ENCODE measurements at places on chromosomes 5 and 9.

DNA sequence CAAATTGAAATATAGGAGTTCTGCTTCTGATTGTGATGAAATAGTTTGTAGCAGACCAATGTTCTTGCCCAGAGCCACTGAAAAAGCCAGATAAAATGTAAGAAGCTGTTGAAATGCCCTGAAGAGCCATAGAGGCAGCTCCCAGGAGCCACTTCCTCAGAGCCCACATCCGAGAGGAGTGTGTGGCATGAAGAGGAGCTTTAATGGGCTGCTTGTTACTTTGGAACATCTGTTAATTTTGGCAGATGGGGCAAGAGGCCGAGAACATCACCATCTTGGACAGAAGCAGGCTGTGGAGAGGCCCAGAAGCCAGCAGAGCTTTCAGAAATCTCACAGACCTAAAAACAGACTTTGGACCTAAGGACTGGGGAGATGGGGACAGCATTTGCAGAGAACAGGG is 370.8 kb downstream of the GADD45G start:
- no peak for DNase-seq

GRCh38 chr9:134348404-134349155 is 22.3 kb downstream of the RXRA start:
- no peak for DNase-seq

DNA sequence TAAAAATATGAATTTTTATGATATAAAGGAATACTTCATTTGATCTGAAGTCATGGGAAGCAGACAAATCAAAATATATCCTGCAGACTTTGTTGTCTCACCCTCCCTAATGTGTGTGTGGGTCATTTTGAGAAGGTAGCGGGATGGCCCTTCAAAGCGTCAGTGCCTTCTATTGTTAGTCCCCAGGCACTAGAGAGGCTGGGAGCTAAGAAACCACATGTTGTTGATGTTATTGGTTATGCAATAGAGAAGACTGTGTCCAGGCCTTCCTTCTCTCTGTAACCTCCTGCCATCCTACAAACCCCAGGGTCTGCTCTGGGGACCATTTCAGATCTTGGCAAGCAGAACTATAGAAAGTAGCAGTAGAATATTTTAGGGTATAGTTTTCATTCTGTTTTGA is 94.7 kb downstream of the NLN start:
- DNase-seq, result no peak

DNA sequence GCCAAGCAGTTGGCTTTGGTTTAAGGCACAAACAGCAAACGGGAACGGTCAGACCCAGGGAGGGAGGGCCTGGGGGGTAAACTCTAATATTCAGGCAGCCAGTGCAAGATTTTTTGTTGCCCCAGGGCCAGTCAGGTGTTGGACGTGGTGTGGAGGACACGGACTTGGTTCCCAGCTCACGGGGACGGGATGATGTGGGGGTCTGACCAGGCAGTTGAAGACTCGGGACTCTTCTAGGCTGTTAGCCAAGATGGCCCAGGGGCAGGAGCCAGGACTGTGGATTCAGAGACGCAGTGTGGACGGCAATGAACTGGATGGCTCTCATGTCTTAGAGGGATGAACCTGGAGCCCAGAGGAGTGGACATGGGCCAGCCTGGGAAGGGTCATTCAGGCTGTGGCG is 169.2 kb downstream of the C9orf50 start:
- no peak for DNase-seq

- no peak for DNase-seq
Observed at GRCh38 chr5:33675958-33676464, 215.8 kb downstream of the ADAMTS12 start.

DNA sequence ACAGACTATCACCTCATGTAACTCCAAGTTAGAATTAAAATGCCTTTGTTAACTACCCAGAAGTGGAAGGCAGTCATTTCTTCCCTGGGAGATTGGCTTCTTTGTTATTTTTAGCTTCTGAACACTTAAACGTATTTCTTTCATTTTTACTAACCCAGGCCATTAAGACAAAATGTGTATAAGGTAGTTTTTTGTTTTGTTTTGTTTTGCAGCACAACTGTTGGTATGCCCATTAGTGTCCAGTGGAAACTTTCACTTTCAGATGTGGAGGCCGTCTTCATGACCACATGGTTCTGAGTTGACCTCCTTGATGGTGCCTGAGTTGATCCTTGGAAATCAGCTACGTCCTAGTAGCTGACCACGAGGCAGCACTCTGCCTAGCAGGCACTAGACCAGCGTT is 264.6 kb upstream of the ZNF608 start:
- no peak for DNase-seq

DNA sequence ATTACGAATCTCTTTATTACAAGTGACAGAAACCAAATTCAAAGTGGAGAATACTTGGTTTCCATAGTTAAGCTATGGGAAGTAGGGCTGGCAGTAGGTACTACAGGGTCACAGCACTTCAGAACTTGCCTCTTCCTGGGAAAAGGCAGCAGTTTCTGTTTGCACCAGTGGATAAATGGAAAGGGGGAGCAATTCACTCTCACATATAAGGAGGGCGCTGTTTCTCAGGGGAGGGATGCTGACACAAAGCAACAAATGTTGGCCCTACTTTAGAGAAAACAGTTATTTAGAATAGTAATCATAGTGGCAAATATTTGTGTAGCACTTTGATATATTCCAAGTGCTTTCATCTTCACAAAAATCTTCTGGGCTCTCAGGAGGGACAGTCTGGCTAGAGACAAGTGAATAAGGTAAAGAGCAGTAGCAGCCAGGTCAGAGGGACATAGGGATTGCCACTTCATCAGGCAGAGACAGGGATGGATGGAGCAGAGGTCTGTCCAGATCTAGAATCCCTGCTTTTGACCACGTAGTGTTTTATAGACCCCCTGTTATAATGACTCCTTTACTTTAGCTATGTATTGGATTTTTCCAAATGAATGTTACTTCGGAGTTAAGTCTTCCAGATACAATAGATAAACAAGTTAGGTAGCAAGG is 554.8 kb upstream of the SGCD start:
- no peak for DNase-seq

GRCh38 chr9:110031511-110032173 is 176.3 kb downstream of the C9orf152 start:
- peak; percentile 81 for DNase-seq

DNA sequence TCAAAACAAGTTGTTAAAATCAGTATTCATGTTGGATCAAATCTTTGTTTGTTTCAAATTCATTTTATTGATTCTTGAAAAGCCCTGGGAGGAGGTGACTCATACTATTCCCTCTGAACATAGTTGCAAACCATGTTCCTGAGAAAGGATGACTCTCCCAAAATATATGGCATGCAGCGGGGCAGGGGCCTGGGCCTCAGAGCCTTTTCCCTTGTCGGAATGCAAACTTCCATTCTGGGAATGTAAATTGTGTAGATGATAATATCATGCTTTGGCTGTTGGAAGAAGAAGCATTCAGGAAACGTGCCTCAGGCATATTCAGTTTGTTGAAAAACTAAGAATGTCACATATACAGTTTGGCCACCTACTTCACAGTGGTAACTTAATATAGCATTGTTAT is 242.0 kb downstream of the AUH start:
- peak; percentile 76 for DNase-seq

GRCh38 chr9:37033682-37034304 is at the start of gene PAX5:
PAX5 (minus strand) TSS chr9:37034268; CDS start chr9:37034031, 237 bp downstream.
- no peak for DNase-seq

DNA sequence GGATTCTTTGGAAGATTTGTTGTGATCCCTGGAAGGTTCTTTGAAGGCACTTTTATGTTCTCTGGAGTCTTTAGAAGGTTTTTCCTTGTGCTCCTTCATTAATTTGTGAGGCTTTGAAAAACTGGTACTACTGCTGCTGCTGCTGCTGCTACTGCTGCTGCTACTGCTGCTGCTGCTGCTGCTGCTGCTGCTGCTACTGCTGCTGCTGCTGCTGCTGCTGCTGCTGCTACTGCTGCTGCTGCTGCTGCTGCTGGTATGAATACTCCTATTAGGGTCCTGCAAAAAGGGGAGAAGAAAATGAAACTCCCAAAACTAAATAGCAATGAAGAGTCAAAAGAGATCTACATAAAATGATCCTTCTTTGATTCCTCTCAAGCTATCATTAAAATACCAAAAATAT is 208.1 kb downstream of the MLLT3 start:
- no peak for DNase-seq

GRCh38 chr9:107351382-107352045 is 68.4 kb downstream of the RAD23B start:
- no peak for DNase-seq

GRCh38 chr5:82295959-82296531 is 17.9 kb upstream of the RPS23 start:
- no peak for DNase-seq

- DNase-seq, result no peak
Observed at GRCh38 chr9:97441729-97442128, 29.8 kb downstream of the TDRD7 start.

Measured in adipocyte (in vitro differentiated cells).